ENCODE measurements at places on chromosomes 6 and 20.

- DNase-seq = no peak
Observed at GRCh38 chr6:8623441-8623840, 188.1 kb upstream of the SLC35B3 start.

DNA sequence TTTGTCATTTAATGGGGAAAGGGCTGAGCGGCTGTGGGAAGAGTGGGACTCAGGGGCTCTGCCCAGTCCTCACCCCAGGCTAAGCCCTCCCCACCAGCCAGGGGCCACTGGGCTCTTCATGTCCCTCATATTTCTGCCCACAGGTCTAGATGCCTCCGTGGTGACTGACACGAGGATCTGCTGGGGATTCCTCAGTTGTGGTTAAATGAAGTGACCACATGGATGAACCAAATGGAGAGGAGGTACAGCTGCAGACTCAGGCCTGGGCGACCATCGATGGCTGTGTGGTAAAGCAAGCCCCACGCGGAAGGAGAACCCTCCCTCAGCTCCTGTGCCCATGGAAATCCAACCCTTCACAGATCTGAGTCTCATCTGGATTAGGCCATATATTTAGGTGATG lies 29.4 kb downstream of the RAET1L start:
- DNase-seq = no peak

DNA sequence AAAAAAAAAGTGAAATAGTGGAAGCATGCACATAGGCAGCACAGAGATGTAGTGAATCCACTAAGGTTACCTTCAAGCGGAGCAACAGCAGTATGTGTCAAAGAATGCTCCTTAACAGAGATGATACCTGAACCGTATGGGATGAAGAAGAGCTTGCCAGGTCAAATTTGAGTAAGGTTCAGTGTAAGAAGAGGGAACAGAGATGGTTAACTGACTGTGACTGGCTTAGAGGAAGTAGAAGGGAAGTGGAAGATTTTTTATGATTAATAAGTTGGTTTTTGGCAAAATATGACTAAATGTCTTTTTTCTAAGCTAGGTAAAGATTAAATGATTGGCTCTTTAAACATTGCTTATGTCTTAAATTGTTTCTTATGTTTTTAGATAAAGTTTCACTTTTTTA lies 52.6 kb upstream of the C20orf144 start:
- no peak for DNase-seq

DNA sequence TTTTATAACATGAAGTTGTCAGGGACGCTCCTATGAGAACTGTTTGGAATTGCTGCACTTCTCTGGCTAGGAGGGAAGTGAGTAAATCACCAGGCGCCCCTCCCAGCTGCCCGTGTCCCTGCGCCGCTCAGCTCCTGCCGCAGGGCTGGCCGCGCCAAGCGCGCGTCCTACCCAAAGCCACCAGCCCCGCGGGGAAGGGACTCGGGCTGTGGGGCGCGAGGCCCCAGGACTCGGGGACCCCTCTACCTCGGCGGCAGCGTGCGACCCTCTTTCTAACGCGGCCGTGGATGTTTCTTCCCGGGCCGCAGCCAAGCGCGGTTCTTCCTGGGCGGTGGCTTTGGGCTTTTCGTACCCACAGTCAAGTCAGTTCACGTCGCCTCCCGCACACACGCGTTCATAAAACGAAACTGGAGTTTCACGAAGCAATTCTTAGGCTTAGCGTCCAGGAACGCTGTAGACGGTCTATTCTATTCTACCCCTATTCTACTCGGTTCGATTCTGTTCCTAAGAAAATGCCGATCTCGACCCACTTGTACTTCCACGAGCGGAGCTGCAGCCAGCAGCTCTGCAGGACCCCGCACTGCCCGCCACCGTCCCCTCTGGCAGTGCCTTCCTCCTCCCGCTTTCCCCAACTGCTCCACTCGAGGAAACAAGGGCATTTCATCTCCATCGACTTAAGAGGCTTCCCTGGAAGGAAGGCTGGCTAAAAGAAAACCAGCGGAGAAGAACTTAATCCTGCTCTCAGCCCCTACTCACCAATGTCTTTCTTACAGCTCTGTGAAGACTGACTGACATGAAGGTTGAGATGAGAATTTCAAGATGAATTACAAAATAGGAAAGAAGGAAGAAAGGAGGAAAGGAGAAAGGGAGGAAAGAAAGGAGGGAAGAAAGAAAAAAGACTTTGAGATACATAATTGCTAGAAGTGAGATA lies 15.4 kb downstream of the FOXC1 start:
- DNase-seq = peak; percentile 18

DNA sequence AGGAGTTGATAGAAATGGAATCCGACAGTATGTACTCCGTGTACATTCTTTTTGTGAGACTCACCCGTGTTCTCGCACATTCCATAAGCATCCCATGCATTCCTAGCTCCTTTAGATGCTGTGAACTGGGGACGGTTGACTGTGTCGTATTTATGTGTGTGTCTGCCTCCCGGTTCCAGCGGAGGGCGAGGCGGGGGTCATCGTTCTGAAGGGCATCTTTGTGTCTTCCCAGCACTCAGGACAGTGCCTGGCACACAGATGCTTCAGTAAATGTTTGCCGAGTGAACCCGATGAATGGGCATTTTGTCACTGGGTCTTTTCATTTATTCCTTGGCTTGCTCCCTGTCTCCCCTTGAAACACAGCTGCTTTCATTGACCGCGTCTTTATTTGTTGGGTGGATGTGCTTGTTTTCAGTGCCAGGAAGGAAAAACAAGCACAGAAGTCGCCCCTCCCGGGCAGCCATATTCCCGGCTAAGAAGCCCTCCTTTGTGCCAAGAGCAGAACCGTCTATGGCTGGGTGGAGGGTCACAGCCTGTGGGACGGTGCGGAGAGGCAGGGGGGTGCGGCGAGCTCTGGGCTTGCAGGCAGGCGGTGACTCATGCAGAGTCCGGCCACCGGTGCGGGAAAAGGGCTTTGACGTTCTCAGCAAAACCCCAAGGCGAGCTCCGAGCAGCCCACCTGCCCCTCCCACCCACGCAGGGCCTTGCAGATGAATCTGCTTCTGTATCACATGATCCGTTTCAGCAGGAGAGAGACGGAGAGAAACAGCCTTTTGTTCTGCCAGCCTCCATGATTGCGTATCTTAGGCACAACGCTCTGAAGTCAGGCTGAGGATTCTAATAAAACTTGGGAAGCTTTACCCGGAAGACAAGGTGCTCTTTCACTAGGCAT lies 11.2 kb upstream of the PSMG4 start:
- peak; percentile 75 for DNase-seq

DNA sequence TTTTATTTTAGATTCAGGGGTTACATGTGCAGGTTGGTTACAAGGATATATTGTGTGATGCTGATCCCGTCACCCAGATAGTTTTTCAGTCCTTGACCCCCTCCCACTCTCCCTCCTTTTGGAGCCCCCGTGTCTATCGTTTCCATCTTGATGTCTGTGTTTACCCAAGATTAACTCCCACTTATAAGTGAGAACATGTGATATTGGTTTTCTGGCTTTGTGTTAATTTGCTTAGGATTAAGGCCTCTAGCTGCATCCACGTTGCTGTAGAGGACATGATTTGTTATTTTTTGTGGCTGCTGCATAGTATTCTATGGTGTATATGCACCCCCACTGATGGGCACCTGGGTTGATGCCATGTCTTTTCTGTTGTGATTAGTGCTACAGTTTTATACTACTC lies 178.6 kb downstream of the PLCB1 start:
- no peak for DNase-seq

GRCh38 chr20:38117635-38118034 lies 47.4 kb downstream of the TGM2 start:
- DNase-seq = peak; percentile 68

- no peak for DNase-seq
Observed at GRCh38 chr20:46771195-46771588, 61.7 kb downstream of the SLC2A10 start.

DNA sequence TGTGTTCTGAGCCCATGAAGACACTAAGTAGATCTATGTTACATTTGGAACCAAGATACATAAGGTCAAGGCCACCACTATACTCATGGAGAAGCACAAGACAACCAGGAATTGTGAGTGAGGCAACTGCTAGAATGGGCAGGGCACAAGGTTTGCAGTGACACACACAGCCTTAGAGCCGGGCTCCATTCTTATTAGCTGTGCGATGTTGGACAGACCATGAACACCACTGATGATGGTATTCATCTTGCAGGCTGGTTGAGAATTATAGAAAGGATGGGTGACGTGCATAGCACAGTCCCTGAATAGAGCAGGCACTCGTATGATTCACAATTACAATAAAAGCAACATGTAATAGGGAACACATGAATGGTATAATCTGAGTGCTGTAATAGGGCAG lies 172.4 kb downstream of the GJA10 start:
- no peak for DNase-seq

DNA sequence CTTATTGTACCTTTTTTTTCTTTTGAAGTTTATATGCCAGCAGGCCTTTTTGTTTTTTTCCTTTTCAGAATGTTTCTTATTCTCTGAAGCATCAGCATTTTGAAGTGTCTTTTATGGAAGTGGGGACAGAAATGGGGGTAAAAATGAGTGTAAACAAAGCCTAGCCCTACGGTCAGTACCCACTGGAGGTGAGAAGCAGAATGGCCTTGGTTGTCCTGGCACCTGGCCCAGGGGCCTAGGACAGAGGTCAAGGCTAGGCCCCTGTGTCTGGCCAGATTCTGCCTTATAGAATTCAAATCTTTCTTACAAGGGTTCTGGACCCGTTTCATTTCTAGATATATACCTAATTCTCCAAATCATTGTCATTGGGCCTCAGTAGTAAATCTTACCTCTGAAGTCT lies 3.5 kb upstream of the C6orf163 start:
- no peak for DNase-seq

DNA sequence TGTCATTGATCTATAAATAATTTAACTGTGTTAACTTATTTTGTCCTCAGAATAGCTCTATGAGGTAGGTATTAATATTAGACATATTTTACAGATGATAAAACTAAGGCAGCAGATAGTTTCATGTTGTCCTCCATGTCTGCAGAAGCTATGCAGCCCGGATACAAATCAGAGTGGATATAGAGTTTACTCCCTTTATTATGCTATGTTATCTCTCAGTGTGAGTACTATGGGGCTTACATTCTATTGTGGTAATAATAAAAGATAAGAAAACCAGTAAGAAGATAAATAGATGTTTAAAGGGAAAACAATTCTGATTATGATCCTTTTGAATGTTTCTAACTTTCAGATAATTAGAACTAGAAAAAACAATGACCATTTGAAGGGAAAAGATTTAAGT lies 979.8 kb upstream of the CITED2 start:
- no peak for DNase-seq

DNA sequence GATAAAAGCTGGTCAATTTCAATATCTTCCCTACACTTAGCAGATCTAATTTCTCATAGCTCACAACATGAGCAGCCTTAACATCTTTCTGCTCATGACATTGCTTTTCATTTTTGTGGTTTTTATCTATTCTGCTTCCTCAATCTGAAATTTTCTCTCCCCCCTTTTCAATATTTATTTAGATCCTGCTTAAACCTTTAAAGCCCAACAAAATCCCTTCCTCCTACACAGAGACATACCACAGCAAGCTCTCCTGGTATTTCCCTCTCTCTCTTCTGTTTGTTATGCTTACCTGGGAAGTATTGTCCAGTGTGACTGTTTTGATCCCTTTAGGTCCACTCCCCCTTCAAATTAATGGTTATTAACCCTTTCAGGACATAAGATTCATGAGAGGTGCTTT lies 582.5 kb downstream of the RFPL4B start:
- DNase-seq = no peak

DNA sequence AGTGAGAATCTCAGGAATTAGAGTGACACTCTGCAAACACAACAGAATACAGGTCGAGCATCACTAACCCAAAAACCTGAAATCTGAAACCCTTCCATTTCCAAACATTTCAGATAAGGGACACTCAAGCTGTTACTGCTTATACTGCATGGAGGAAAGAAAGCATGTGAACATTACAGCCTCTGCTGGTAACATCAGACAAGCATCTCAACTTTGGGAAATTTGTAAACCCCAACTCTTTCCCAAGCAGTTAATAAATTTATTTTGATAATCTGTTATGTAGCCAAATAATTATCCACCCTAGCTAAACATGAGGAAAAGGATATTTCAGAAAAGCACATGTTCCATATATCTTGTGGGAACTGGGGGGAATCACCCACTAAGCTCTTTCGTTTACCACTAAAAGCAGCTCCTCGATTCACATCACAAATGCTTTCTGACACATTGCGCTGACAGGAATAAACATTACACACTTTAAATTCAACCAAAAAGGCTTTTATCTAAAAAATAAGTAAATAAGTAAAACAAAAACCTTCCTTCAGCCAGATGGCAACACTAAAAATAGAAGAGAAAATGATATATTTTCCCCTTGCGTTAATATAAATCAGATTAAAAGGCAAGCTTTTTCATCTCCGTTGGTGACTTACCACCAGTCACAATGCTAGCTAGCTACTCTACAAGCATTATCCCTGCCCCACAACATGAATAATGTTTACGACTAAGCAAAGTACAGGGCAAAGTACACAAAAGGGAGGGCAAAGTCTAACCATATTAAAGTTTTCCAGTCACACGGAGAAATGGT lies 120.8 kb downstream of the MAP7 start:
- no peak for DNase-seq
